ENCODE measurements at places on chromosomes 1 and 21. TPM values are rescaled to one million over a fixed set of nuclear protein-coding genes. Genes with fewer than 3 reads are reported as not detected.

Gene RXRG
- not detected for total RNA-seq

Gene ZFYVE9
- 32.1 TPM for total RNA-seq

Gene TNNT2
- not detected for total RNA-seq

Gene AMPD1
- total RNA-seq: not detected

Gene SV2A
- total RNA-seq: 9.4 TPM

Gene LIPI
- not detected for total RNA-seq

Gene ALG14
- total RNA-seq: 2.9 TPM

Gene LGR6
- not detected for total RNA-seq

Gene NUDC
- 18.7 TPM for total RNA-seq

Gene MYOG
- total RNA-seq: not detected

Gene CHIT1
- total RNA-seq: not detected

Gene HES2
- total RNA-seq: under 0.01 TPM

Data from subcutaneous preadipocyte (primary cell).